B cell (primary cell): ENCODE measurements at places on chromosomes 11 and 22. TPM values are rescaled to one million over a fixed set of nuclear protein-coding genes. Genes with fewer than 3 reads are reported as not detected.

The ANO1 gene
- polyA plus RNA-seq: not detected in 2 replicates

The HEPHL1 gene
- polyA plus RNA-seq: not detected in 2 replicates

GRCh38 chr11:34536056-34536455 lies 22.5 kb upstream of the ELF5 start:
- no peak for DNase-seq
- H3K36me3 ChIP-seq: no peaks in the 10 kb centered on the region
- H3K27ac ChIP-seq: no peak overlapping the region
- H3K4me1 ChIP-seq: no peaks in the 10 kb centered on the region
- no peaks in the 10 kb centered on the region for H3K27me3 ChIP-seq

- H3K4me1 ChIP-seq: no peaks in the 10 kb centered on the region
- no peak for DNase-seq
- H3K27ac ChIP-seq: no peak overlapping the region
- peaks cover 6% of the 10 kb centered on the region for H3K36me3 ChIP-seq
These were observed 8.7 kb downstream of the GNG3 start for GRCh38 chr11:62716206-62716605.

DNA sequence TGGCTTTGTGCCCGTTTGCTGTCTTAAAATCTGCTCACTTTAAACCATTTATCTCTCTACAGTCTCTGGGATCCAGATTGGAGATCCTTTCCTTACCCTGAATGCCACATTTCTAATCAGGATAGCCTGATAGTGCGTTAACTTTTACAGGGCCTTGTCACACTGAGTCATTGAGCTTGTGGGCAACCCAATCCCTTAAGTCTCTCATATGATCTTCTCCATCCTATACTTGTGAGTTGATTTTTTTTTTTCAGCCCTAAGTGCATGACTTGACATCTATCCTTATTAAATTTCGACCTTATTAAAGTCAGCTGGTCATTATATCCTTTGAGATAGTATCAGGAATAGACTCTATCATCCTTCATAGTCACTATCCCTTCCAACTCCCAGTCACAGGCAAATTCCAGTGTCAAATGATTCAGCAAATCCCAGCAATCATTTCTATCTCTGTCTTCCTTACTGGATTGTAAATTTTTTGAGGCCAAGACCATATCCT lies 57.7 kb downstream of the TEAD1 start:
- H3K27me3 ChIP-seq: no peaks in the 10 kb centered on the region
- no peak overlapping the region for H3K4me3 ChIP-seq
- no peak overlapping the region for H3K27ac ChIP-seq
- no peaks in the 10 kb centered on the region for H3K36me3 ChIP-seq
